ENCODE measurements at places on chromosomes 16 and 17. TPM values are rescaled to one million over a fixed set of nuclear protein-coding genes. Genes with fewer than 3 reads are reported as not detected.
A peak's percentile ranks its signal among the peaks of the same experiment; 100 is the strongest.

RECQL5 gene
- 15.0 TPM for polyA plus RNA-seq

ASPA gene
- 2.0 TPM for polyA plus RNA-seq

KRT9 gene
- polyA plus RNA-seq = not detected

ASIC2 gene
- 0.32 TPM for polyA plus RNA-seq

NPIPA2 gene
- 1.7 TPM for polyA plus RNA-seq

SCARF1 gene
- polyA plus RNA-seq = 7.1 TPM

CHP2 gene
- polyA plus RNA-seq = not detected

NTN1 gene
- polyA plus RNA-seq = 7.4 TPM

ADAMTS18 gene
- polyA plus RNA-seq = 0.92 TPM

SMTNL2 gene
- polyA plus RNA-seq = 163 TPM

KRTAP2-1 gene
- polyA plus RNA-seq = not detected

NUDT21 gene
- 52.5 TPM for polyA plus RNA-seq

PNMT gene
- 4.8 TPM for polyA plus RNA-seq

GLIS2 gene
- polyA plus RNA-seq = 22.9 TPM

KRT17 gene
- 0.71 TPM for polyA plus RNA-seq

TCAP gene
- polyA plus RNA-seq = 399 TPM

TLCD3B gene
- polyA plus RNA-seq = 1.3 TPM

SALL1 gene
- polyA plus RNA-seq = not detected

RPGRIP1L gene
- 7.5 TPM for polyA plus RNA-seq

KIF18B gene
- polyA plus RNA-seq = 7.7 TPM

DNA sequence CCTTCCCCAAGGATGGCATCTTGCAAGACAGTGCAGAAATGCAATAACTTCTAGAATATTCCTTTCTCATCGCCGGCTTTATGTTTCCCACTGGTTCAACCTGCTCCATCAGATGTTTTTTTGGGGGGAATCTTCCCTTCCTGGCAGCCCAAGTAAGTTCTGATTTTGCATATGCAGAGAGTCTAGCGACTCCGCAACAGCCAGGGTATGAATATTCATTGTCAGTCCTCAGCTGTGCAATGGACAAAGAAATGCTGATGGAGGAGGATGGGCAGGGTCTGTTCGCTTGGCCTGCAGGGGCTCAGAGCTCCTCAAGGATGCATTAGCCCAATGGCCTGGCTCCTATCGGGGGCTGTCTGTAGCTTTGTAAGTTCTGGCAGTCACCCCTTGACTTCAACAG, 358.8 kb upstream of the CCL2 start:
- no peak for DNase-seq

- peak; percentile 46 for DNase-seq
Observed at GRCh38 chr16:15672514-15673167, 22.6 kb downstream of the NDE1 start.

DNA sequence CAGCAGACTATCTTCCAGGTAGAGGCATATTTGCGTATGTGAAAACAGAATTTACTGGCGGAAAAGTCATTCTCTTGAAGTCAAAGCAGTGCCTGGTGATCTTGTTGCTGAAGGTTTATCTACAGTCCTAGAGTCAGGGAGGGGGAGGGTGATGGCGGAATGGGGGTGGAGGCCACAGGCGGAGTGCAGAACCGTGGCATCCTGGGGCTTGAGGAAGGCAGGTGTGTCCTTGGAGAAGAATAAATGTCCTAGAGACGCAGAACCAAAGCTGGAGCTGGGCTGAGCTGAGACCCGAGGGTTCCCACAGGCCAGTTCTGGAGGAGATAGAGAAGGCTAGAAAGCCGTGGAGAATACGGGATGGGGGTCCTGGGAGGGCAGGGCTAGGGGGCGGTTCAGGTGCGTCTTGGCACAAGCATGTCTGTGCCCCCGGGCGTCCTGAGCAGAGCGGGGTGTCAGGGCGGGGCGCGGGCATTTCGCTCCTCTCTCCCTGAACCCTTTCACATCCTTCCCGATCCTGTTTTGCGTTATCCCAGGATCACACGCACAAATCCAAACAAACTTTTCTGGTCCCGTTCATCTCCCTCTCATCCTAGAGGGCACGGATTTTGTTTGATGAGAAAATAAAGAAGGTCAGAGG, 76.9 kb upstream of the CREBBP start:
- no peak for DNase-seq

DNA sequence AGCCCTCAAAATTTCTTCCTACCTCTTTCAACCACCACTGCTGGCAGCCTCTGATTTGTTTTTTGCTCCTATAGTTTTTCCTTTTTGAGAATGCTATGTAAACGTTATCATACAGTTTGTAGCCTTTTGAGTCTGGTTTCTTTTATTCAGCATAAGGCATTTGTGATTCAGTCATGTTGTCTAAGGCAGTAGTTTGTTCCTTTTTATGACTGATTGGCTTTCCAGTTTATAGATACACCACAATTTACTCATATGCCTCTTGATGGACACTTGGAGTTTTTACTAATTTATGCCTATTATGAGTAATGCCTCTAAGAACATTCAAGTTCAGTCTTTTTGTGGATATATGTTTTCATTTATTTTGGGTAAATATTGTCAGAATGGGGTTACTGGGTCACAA, 136.6 kb downstream of the CHD9 start:
- DNase-seq = no peak

GRCh38 chr16:57531253-57531575, 5.2 kb downstream of the CCDC102A start:
- no peak for DNase-seq

- DNase-seq = no peak
Observed at GRCh38 chr16:11792410-11793241, 4.4 kb downstream of the ZC3H7A start.

DNA sequence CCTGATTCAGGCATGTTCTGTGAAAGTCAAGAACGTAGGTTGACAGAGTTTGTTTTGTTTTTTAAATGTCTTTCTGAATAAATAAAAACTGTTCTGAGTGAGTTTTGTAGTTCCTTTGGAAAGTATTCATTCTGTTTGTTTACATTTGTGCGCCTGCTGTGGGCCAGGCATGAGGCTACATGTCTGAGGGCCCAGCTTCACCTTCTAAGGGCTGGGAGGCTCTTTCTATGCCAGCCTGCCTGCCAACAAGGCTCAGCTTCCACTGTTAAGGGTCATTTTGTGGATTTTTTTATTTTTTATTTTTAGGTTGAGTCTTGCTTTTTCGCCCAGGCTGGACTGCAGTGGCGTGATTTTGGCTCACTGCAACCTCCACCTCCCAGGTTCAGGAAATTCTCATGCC, 6.1 kb downstream of the WWOX start:
- DNase-seq = no peak

DNA sequence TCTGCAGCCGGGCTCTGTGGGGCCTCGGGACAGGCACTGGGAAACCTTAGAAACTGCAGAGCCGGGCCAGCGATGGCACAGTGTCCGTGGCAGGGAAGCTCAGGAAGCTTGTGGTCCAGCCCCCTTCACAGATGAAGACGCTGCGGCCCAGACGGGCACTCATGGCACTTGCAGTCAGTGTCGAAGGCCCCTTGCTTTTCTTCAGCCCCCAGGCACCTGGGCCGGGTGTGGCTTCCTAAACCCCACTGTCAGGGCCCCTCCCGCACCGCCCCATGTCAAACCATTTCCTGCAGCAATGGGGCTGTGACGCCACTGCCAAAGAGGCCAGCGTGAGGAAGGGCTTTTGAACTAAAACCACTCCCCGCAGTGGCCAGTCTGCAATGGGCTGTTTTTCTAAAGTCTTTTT, 164.0 kb downstream of the LAT start:
- DNase-seq = no peak

GRCh38 chr17:27343977-27344607, 50.2 kb downstream of the WSB1 start:
- DNase-seq = no peak

GRCh38 chr17:56688151-56688550, 94.7 kb downstream of the NOG start:
- DNase-seq = no peak

DNA sequence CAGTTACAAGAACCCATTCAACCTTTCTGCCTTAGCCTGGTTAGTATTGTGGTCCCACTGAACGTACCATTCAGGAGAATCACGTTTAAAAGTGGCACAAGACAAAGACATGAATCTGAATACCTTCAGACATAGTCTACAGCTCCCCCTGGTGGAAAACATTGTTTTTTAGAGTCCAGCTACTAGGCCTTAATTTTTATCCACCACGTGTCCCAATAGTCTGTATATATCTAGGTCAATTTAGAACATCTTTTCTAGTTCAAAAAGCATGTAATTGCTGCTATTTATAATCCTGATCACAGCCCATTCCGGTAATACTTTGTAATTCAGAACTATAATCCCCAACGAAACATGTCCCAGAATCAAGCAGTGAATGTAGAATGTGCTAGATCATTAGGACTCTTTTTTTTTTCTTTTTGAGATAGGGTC, 13.7 kb upstream of the GUCY2D start:
- peak; percentile 77 for DNase-seq

DNA sequence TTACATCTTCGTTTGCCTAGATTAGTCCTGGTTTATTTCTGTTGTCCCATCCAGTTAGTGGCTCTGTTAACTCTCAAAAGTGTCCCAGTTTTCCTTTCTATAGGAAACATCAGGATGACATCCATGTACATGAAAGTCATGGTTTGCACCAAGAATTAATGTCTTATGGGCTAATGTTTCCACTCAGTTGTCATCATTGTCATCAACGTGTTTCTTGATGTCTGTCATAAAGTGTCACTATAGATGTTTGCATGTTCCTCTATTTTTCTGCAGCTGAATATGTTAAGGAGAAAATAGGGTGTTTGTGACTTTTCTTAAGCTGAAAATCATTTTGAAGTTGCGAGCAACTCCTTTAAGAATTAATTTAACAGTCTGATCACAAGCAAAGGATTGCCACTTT, 567.0 kb downstream of the TMEM114 start:
- no peak for DNase-seq

- no peak for DNase-seq
Observed at GRCh38 chr17:78822552-78822951, 18.1 kb downstream of the USP36 start.

GRCh38 chr17:67687511-67687910, 30.2 kb upstream of the NOL11 start:
- no peak for DNase-seq

- DNase-seq = no peak
Observed at GRCh38 chr17:78997881-78998280, 11.7 kb downstream of the CANT1 start.

DNA sequence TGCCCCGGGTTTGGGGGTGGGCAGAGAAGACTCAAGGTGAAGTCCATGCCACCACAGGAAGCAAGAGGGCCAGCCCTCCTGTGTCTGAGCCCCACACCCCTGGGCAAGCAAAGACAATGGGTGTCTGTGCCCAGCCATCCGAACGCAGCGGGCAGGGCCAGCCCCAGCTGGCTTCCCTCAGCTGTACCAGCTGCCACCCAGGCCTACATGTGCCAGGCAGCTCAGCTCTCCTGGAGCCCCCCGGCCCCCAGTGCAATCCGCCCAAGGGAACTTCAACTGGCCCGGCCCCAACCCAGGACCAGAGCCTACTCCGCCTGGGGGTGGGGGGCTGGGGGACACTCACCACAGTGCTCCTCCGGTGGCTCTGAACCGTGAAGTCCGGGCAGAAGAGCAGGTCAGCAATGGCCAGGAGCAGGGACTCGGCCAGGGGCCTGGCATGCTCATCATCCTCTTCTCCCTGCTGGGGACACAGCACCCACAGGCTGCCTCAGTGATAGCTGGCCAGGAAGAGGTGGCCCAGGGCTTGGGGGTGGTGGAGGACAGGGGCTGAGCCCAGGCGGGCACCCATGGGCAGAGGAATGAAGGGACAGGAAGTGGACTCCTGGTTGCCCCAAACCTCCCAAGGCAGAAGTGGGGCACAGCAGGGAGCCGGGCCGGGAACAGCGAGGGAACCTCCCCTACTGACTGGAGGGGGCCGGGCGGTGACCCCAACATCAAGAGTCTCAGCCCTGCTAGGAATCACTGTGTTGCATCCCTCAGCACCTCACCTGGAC, 9.8 kb downstream of the HID1 start:
- DNase-seq = no peak

- no peak for DNase-seq
Observed at GRCh38 chr17:67675481-67675880, 42.3 kb upstream of the NOL11 start.

- DNase-seq = no peak
Observed at GRCh38 chr17:74822939-74823367, 36.7 kb downstream of the GRIN2C start.

- no peak for DNase-seq
Observed at GRCh38 chr16:4801962-4802658, at the start of gene ROGDI. TSS of gene ROGDI (minus strand) at chr16:4802633. CDS start at chr16:4802571, 62 bp downstream.

GRCh38 chr17:43994272-43995149, 9.9 kb upstream of the NAGS start:
- no peak for DNase-seq

DNA sequence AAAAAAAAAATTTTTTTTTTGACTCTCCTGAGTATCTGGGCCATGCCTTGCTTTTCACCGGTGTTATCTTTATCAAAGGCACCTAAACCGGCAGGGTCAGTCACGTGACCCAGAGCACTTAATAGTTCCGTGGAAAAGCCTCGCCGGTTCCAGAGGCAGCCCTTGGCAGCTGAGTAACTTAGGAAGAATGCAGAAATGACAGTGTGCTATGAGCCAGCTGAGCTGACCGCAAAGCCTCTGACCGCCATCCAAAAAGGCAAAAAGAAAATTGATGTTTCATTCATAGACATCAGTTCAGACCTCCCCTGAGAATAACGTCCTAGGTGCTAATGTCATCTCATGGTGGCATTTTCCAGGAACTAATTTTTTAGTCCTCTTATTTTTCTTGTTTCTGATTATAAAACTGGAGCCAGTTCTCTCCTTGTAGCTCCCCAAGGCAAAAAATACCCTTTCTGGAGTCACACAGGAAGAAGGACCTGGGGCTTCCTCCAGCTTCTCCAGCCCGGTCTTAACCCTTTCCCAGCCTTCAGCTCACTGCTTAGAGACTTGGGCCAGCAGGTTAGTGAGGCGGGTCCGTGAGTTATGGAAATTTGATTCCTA, 122.6 kb downstream of the SOCS1 start:
- peak; percentile 56 for DNase-seq

- no peak for DNase-seq
Observed at GRCh38 chr16:26058326-26058725, 366.6 kb downstream of the HS3ST4 start.

DNA sequence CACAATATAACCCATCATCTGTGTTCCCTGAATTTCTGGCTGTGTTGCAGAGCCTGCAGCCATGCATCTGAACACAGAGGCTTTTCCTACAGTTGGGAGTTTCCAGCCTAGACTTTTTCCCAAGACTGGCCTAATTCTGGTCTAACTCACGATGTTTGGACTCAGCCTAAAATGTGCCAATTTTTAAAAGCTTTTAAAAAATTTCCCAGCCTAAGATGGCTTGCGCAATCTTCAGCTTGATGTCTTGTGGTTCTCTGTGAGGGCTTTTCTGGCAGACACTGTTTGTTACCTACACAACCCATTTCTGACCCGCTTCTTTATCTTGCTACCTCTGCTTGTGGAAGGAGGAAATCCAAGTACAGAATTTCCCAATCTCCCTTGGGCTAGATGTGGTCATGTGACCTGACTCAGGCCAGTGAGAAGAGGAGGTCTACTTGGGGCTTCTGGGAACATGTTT, 72.7 kb upstream of the GAS7 start:
- DNase-seq = no peak

- no peak for DNase-seq
Observed at GRCh38 chr17:4955091-4955490, 4.2 kb downstream of the ENO3 start.

- DNase-seq = peak; percentile 75
Observed at GRCh38 chr17:37609170-37610040, at the start of gene SYNRG. TSS of gene SYNRG (minus strand) at chr17:37609418. CDS start at chr17:37609355, 63 bp downstream.

- no peak for DNase-seq
Observed at GRCh38 chr17:44977814-44978550, 9.9 kb upstream of the C1QL1 start.
